ENCODE measurements at places on chromosomes 3 and 15.
A peak's percentile ranks its signal among the peaks of the same experiment; 100 is the strongest.

- no peak for DNase-seq
Observed at GRCh38 chr3:69452295-69452694, 66.4 kb upstream of the FRMD4B start.

DNA sequence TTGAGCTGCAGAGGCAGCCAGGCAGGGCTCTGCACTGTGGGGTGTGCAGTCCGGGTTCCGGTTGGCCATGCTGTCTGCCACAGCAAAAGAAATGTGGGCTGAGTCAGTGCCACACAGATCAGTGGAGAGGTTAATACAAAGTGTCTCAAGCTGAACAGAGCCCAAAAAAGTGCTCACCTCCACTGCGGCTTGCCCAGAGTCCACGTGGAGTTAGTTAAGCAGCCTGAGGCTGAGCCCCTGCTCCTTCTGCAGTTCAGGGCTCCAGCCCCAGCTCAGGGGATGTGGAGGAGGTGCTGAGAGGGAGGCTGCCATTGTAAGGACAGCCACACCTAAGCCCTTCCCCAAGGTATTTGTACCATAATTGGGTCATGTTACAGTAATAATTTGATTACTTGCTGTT lies 85.3 kb downstream of the LRRK1 start:
- DNase-seq = no peak

DNA sequence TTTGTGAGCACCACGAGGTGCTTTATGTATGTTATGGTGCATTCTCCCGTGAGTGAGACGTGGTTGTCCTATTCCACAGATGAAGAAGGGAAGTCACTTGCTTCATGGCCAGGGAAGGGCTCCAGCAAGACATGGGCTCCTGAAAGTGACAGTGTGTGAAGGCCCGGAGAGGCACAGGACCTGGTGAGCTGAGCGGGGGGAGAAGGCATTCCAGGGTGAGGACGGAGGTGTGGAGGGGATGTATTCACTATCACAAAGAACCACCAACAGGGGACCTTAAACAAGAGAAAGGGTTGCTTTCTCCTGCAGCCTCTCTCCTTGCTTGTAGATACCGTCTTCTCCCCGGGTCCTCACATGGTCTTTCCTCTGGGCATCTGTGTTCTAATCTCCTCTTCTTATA lies 139.1 kb downstream of the FBLN2 start:
- DNase-seq = no peak

DNA sequence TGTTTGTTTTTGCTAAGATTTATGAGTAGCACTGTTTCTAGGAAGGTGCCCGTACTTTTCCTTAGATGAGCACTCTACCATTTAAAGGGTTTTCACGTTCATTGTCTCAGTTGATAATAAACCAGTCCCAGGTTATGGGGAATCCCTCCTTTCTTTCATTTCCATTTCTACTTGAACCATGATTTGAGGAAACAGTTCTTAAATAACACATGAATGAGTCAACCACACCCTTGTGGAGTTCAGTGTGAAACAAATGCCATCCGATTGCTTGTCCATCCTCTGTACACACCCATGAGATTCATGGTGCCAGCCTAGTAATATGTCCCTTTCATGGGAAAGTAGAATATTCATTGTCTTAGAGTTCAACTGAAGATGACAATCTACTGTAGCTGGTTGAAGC lies 23.1 kb downstream of the CMTM8 start:
- no peak for DNase-seq

DNA sequence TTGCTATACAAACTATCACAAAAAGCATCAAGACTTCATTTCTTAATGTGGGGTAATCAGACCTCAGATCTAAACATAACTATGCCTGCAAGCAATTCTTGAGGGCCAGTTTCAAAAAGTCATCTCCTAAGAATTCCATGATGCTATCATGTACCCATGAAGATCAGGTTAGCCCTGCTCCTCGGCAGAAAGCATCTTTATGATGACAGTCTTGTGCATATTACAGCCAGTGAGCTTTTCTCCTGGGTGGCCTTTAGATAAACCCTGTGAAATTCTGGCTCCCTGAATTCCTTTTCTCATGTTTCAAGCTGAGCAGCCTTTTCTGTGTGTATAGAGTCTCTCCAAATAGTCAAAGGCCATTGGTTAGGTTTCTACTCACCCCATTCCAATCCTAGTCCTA lies 201.9 kb upstream of the MCTP2 start:
- no peak for DNase-seq

DNA sequence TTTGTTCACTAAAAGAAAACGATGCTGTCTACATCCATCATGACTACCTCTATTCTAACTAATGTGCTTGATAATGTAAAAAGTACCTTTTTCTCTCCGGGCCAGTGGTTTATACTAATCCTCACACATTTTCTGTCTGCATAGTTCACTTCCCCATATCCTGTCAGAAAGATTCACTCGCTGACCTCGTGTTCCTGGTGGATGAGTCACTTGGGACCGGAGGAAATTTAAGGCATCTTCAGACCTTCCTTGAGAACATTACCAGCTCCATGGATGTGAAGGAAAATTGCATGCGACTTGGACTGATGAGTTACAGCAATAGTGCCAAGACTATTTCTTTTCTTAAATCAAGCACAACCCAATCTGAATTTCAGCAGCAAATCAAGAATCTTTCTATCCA lies 33.8 kb downstream of the COL6A5 start:
- peak; percentile 1 for DNase-seq

DNA sequence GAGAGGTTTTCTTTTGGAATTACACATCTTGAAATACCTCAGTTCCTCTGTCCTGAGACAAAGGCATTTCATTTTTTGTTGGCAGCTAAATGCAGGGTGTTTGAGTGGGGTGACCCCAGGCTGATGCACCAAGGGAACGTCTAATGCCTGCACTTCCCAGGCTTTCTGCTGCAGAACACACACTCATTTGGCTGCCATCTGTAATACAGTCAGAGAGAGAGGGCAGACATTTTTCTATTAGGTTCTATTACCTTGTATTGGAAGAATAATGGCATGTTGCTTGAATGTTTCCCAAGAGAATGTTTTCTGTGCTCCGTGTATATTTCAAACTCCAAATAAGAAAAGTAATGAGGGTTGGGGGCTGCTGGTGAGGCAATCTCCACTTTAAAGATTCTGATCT lies 87.1 kb downstream of the PTPRG start:
- no peak for DNase-seq

GRCh38 chr3:155391551-155391958 lies 98.1 kb upstream of the STRIT1 start:
- peak; percentile 15 for DNase-seq

DNA sequence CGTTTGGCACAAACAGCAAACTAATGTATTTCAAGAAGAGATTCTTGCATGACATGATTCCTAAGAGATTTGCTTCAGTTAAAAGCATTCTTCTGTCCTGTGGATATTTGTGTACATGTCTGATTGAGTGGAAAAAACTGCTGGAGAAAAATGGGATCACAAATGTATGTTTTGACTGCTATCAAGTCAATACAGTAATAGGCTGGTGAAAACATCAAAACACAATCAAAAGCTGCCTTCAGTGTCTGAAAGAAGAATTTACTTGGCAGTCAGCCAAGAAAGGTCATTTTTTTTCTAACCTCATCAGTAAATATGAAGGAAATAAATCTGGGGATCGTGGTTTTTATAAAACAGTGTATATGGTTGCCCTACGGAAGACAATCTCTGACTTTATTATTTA lies 1214.8 kb downstream of the NSUN3 start:
- DNase-seq = no peak

DNA sequence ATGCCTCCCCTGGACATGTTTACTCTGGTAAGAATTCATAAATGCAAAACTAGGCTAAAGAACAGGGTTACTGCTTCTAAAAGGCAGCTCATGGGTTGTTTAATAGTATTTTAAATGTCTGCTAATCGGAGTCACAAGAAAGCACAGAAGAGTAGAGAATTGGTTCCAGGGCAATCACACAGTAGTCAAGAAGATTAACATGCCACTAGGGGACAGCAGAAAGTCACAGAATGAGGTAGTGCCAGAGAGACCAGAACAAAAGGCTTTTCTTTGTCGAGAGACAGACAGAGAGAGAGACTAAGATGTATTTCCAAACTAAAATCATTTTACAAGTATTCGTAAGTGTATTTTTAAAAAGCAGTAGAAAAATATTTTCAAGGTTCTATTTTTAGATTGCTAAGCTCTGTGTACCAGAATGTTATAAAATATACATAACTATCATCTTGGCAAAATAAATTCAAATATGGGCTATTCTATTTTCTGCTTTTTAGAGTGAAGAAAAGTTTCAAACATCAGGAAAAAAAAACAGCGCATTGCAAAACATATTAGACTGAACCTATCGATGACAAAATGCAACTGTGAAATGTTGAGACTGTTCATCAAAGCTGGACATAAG lies 78.3 kb upstream of the CDIN1 start:
- peak; percentile 70 for DNase-seq

GRCh38 chr3:41693799-41694198 lies 268.1 kb downstream of the ULK4 start:
- DNase-seq = no peak

GRCh38 chr15:52699457-52699856 lies 20.3 kb upstream of the ATOSA start:
- no peak for DNase-seq

DNA sequence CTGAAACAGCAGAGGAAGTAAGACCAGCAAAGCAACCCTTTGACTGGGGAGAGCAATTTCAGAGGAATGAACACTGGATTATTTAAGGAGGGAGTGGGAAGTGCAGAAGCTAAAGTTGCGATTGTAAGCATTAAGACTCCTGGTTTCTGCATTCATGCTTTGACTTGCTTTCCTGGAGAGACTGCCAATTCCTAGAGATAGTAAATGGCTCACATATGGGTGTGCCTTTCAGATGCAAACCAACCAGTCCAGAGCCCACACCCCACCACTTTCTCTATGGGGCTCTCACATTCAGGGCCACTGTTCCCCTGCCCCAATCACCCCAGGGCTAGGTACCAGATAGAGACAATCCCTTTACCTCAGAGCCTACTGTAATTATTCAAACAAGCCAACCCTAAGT lies 200.9 kb upstream of the EIF1B start:
- DNase-seq = no peak

GRCh38 chr15:62488387-62488786 lies 323.3 kb upstream of the C2CD4B start:
- no peak for DNase-seq

GRCh38 chr15:87123676-87124382 lies 1044.2 kb downstream of the AGBL1 start:
- DNase-seq = no peak

DNA sequence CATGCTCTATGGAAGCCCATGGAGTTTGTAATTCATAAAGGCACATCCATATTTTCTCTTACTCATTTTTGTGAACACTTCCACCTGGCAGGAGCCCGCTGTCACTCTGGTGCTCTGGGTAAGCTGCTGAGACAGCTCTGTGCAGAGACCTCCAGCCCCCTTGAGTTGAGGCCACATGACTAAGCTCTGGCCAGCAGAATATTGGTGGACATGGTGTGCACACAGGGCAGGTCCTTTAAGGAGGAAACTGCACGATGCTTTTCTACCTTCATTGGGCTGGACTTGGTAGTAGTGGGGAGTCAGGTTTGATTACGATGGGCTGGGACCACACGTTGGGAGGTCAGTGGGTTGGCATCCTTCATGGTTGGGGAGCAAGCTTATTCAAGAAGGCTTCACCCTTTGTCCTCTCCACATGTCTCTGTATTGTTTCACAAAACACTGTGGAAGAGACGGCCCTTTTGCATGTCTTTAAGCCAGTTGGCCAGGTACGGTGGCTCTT lies 29.0 kb downstream of the CCNB2 start:
- no peak for DNase-seq

- DNase-seq = no peak
Observed at GRCh38 chr15:92048739-92049138, 195.2 kb downstream of the SLCO3A1 start.

DNA sequence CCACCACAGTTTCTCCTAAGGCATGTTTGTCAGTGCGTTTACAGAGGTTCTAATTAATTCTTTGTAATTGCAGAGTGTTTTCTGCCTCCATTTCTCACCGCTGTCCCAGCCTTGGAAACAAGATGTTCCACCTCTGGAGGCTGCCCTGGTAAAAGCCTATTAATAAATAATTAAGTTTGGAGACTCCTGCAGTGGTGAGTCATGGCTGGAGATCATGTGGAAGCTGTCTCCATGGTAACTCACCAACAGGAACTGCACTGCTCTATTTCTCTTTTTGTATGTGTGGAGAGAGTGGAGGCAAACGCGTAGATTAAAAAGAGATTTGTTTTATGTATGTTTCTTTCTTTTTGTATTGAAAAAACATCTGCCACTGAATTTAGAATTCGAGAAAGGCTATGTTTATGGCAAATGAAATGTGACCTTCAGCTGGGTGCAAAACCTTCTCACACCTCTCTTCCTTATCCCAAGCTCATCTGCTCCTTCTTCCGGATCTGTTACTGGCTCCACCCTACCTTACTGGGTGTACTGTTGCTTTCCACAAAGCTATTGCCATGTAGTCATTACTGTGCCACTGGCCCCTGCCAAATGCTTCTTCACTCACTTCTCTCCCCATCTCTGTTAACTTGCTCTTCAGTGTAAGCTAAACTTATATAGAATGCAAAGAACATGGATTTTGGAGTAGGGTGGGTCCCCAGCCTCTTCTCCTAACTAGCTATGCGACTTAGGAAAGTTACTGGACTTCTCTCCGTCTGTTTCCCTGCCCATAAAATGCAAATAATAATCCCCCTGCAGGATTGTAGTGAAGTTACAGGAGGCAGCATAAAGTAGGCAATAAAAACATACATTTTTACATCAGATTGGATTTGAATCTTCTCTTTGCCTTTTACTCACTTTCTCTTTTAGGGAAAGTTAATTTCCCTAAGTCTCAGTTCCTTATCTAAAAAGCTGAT lies 778.5 kb downstream of the NTRK3 start:
- DNase-seq = peak; percentile 91

- no peak for DNase-seq
Observed at GRCh38 chr3:31358473-31359070, 174.2 kb upstream of the STT3B start.

GRCh38 chr15:38564557-38565286 lies at the start of gene RASGRP1:
RASGRP1 (minus strand) TSS chr15:38564814; CDS start chr15:38564628, 186 bp downstream.
- peak; percentile 61 for DNase-seq

GRCh38 chr15:71333839-71334238 lies 218.6 kb downstream of the THSD4 start:
- DNase-seq = no peak

DNA sequence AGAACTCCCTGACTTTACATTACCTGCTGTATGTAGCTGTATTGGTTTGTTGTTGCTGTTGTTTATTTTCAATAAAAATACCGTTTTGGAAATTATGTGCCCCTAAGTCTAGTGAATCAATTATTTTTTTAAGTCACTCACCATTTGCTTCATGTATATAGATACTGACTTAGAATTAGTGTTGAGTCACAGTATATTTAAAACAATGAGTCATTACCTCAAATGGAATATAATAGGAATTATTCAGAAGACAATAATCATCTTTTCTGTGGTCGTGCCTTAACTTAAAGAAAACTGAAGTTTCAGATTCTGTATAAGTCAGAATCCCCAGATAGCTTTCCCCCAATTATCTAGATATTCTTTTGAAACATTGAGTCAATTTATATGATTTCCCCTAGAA lies 21.0 kb upstream of the ALDH1A2 start:
- no peak for DNase-seq

Measured in ACHN (cell line).